Lower leg skin (tissue), 4 donors: ENCODE measurements at places on chromosomes 6 and 20.

DNA sequence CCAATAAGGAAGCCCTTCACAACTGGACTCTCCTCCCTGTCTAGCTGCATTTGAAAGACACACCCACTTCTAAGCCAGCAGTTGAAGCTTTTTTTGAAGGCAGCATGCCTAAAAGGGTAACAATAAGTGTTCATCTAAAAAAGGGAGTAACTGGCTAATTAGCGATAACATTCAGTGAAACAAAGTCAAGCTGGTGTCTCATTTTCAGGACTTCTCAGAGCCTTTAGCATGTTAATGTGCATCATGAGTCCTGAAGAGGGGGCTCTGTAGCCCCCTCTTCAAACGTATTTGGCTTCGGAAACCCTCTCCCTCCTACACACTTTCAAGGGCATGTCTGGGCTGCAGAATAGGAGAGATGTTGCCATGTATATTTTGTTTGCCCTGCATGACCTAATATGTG lies 28.1 kb downstream of the SLC22A23 start:
- no peak for DNase-seq

DNA sequence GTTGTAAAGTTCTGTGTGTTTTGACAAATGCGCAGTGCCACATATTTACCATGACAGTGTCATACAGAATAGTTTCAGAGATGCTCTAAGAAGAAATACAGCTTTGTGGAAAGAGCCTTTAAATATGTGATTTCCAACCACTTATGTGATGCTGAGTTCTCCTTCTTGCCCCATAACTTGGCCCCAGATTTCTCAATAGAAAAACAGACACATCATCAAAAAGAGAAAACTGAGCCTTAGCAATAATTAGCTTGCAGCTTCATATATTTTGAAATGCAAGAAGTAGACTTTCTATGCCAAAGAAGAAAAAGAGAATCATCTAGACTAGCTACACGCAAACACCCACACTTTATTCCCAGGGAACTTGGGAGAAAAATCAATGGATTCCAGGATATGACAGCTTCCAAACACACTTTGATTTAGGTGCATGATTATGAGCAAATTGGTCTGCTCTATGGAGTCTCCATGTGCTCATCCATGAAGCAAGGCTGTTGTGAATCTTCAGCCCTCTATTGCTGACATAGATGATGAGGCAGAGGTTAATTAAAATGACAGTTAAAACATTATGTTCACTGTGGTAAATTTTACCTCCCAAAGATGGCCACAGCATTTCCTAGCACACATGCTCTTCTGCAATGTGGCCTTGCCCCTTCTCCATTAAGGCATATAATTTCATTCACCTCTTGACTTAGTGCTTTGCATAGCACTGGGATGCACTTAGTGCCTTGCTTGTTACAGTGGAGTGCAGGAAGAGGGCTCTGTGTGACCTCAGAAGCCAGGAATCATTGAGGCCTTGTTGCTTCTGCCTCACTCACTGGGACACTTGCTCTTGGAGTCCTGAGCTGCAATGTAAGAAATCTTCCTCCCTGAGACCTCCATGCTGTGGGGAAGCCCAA lies 174.6 kb downstream of the SYNDIG1 start:
- DNase-seq = no peak

DNA sequence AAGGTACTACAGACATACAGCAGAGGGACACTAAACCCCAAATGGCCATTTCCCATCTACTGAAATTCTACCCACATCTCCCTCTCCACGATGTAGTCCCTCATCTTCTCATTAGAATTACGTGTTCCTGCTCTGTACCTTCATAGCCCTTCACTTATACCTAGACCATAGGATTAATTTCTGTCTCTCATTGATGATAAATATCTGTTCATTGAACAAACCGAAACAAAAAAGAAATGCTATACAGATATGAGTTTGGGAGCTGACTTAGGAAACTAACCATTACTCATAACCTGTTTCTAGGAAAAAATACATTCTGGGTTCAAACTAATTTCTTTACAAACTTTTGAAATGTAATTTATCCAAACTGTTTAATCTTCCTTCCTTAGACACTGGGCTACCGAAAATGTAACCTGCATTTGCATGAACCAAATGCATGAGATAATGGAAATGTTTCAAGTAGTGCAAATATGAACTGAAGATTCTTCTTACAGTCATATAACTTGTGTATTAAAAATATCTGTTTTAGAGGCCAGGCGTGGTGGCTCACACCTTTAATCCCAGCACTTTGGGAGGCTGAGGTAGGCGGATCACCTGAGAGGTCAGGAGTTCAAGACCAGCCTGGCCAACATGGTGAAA lies 85.3 kb downstream of the GJA10 start:
- no peak for DNase-seq

GRCh38 chr6:44129841-44130322 lies 2.5 kb downstream of the TMEM63B start:
- DNase-seq = no peak

- no peak for DNase-seq
Observed at GRCh38 chr6:16408766-16409165, 170.4 kb downstream of the GMPR start.

GRCh38 chr6:161226009-161226964 lies 47.6 kb downstream of the AGPAT4 start:
- no peak for DNase-seq

- DNase-seq = no peak
Observed at GRCh38 chr6:135390458-135390857, 107.1 kb downstream of the AHI1 start.

- DNase-seq = no peak
Observed at GRCh38 chr6:62891065-62891647, 320.1 kb upstream of the FKBP1C start.

GRCh38 chr6:37706749-37707148 lies 9.1 kb upstream of the MDGA1 start:
- DNase-seq = no peak

GRCh38 chr6:2140438-2141128 lies 104.8 kb downstream of the GMDS start:
- no peak for DNase-seq

GRCh38 chr6:137283940-137284810 lies 65.0 kb upstream of the IFNGR1 start:
- no peak for DNase-seq

GRCh38 chr6:23483896-23484295 lies 642.1 kb upstream of the NRSN1 start:
- DNase-seq = no peak

GRCh38 chr6:155033021-155033791 lies 38.1 kb downstream of the TIAM2 start:
- peak; percentile 61 for DNase-seq

GRCh38 chr6:22888163-22888752 lies 318.9 kb downstream of the HDGFL1 start:
- no peak for DNase-seq

DNA sequence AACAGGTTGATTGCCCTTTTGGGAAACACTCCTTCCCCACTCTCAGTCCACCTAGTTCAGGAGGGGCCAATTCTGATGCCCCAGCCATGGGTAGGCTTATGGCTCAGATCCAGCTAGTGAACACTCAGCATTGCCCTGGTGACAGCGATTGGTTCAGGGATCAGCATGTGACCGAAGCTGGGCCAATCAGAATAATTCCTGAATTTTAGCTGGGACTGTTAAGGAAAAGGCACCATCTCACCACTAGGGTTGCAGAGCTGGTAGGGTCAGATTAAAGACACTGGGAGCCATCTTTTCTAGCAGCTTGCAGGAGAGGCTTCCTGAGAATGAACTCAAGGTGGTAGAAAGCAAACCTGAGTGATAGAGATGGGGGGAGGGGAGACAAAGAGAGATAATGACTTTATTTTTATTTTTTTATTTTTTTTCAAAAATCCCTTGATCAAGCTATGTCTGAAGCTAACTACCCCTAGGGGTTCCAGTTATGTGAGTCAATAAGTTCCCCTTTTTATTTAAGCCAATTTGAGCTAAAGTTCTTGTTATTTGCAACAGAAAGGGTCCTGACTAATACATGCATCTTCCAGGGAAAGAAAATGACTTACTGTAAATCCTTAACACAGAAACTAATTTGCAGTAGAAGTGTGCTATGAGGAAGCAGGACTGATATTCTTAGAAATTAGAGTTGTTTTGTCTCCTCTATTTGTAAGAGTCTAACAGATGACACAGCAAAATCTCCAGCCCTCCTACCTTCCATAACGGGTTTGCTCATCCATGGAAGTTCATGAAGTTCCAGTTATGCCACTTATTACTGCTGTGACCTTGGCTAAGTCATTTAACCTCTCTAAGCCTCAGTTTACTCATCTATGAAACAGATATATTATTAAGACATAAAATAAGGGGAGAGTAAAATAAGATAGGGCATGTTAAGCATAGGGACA lies 44.7 kb downstream of the EYA2 start:
- no peak for DNase-seq

DNA sequence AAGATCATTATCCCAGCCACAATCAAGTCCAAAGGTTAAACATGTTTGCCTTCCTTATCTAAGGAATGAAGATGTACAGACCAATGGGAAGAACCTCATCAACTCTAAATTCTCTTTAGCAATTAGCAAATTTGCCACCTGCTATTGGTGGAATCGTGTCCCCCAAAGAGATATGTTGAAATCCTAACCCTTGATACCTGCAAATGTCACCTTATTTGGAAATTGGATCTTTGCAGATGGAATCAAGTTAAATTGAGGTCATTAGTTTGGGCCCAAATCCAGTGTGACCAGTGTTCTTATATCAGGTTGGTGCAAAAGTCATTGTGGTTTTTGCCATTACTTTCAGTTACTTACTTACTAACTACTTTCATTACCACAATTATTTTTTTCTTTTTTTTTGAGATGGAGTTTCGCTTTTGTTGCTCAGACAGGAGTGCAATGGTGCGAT lies 31.3 kb downstream of the KLHL31 start:
- no peak for DNase-seq

DNA sequence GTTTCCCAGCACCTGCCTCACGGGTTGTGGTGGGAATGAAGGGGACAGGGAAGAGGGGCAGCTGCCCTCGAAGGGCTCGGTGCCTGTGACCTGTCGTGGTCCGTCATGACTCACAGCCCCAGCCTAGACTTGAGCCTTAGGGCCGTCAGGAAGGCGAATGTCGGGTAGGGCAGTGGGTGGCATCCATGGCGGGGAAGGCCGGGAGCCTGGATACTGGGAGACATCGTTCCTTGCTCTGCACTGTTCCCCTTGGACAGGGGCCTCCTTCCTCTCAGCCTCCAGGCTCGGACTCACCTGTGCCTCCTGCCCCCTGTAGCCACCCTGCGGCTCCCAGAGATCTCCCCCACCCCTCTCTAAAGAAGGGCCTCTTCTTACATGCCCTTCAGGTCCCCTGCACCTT lies 52.2 kb upstream of the APCDD1L start:
- DNase-seq = no peak

- no peak for DNase-seq
Observed at GRCh38 chr6:138572885-138573284, 73.6 kb upstream of the NHSL1 start.

GRCh38 chr6:83092756-83093399 lies 25.4 kb downstream of the DOP1A start:
- no peak for DNase-seq

GRCh38 chr6:170035901-170036304 lies 255.0 kb downstream of the DLL1 start:
- no peak for DNase-seq

GRCh38 chr20:32982617-32983458 lies 21.4 kb downstream of the SUN5 start:
- DNase-seq = no peak

GRCh38 chr6:3151691-3152090 lies 5.7 kb downstream of the TUBB2A start:
- DNase-seq = no peak

- no peak for DNase-seq
Observed at GRCh38 chr20:53021934-53022333, 49.8 kb downstream of the TSHZ2 start.

DNA sequence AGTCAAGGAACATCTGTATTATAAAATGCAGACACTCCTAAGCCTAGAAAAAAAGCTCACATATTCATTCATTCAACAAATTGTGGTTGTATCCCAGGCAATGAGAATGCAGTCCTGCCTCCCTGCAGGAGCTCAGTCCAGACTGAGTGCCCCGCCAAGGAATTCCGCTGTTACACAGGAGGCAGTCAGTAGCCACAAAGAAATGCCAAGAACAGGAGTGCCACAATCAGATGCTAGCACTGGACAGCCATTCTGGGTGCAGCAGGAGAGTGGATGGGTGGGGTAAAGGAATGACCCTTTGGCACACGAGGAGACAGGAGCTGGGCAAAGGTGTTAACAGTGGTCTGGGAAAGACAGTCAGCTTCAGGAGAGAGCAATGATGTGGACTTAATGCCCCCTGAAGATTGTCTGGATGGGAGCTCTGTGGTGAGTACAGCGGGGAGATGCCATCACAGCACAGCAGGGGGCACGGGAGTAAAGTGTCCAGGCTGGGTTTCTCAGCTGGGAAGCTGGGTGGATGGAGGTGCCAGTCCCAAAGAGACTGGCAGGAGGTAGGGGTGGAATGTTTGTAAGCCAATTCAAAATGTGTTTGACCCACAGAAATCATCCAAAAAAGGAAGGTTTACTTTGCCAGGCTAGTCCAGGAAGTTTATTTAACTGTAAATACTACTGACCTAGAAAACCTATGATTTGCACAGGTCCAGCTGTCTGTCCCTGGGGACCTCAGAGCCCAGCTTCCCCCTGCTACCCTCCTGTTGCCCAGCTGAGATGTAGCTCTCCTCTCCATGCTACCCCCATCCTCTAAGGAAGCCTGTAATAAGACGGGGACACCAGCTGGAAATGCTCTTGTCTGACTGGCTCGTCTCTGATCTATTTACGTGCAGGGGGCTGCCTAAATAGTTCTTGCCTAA lies 84.1 kb downstream of the SLC23A2 start:
- DNase-seq = no peak

- no peak for DNase-seq
Observed at GRCh38 chr20:43953919-43954592, 39.4 kb downstream of the TOX2 start.
